Activated T-helper 1 cell treated with anti-CD3 and anti-CD28 coated beads, Interleukin-12 subunit alpha, Interleukin-12 subunit beta, Interleukin-2, Interleukin-4 antibody, amounts not matched to agents 30 ng/mL and 10 ng/mL and 1 ng/mL, durations not matched to agents 14 hours and 24 hours and 36 hours (primary cell): ENCODE measurements at places on chromosomes 7 and 10. TPM values are rescaled to one million over a fixed set of nuclear protein-coding genes. Genes with fewer than 3 reads are reported as not detected.

The ACTL6B gene
- total RNA-seq = not detected in 2 replicates

The KLF14 gene
- total RNA-seq = not detected in 2 replicates

The LRMDA gene
- total RNA-seq = not detected in 2 replicates

The MOGAT3 gene
- total RNA-seq = not detected in 2 replicates

- H3K4me3 ChIP-seq = no peak overlapping the region
- H3K36me3 ChIP-seq = no peaks in the 10 kb centered on the region
- H3K27me3 ChIP-seq = peaks cover 2% of the 10 kb centered on the region
Observed at GRCh38 chr10:126147866-126148587, 240.2 kb downstream of the ADAM12 start.

DNA sequence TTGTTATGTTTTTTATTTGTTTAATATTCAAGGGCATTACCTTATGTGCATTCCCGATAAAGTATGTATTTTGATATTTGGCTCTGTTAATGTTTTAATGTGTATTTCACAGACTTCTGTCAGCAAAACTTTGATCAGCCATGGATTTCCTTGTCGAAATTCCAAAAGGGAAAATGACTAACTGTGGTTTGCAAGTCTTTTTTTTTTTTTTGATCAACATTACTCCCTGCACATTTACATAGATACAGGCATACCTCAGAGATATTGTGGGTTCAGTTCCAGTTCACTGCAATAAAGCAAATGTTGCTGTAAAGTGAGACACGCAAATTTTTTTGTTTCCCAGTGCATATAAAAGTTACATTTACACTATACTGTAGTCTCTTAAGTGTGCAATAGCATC, 351.9 kb downstream of the CXCL12 start:
- no peak overlapping the region for H3K4me3 ChIP-seq
- H3K27me3 ChIP-seq = peaks cover 10% of the 10 kb centered on the region
- no peaks in the 10 kb centered on the region for H3K36me3 ChIP-seq
- H3K4me1 ChIP-seq = no peaks in the 10 kb centered on the region

DNA sequence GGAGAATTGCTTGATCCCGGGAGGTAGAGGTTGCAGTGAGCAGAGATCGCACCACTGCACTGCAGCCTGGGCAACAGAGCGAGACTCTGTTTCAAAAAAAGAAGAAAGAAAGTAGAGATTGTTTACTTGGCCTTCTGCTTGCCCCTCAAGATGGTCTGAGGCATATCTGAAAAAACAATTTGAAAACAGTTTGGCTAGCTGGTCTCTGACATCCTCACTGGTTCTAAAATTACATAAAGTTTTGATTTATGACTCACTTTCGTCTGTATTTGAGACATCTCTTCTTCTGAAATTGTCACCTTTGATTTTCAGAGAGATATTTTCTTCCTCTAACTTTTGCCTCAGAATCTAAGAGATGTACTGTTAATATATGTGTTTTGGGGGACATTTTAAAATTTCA, 49.6 kb upstream of the HELLS start:
- H3K4me1 ChIP-seq = no peaks in the 10 kb centered on the region
- H3K36me3 ChIP-seq = no peaks in the 10 kb centered on the region
- H3K4me3 ChIP-seq = no peak overlapping the region
- H3K27me3 ChIP-seq = no peaks in the 10 kb centered on the region
- no peak for DNase-seq

DNA sequence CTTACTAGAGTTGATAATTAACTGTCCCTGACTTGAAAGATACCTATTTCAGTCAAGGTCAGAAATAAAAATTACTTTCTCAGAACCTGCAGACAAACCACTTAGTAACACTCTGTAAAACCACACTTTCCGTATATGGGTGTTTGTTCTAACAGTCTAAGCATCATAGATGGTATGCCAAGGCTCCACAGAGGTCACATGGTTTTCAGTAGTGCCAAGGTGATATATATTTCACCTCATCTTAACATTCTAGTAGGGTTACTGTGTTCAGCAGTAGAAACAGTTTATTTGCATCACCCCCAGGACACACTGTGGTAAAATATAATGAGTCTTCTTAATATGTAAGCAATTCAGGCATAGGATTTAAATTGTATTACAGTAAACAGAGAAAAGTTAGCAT, 61.5 kb downstream of the KCND2 start:
- DNase-seq = no peak
- H3K27ac ChIP-seq = no peak overlapping the region
- H3K36me3 ChIP-seq = no peaks in the 10 kb centered on the region
- no peaks in the 10 kb centered on the region for H3K4me1 ChIP-seq
- no peak overlapping the region for H3K4me3 ChIP-seq

GRCh38 chr10:69847883-69848282, 46.2 kb downstream of the COL13A1 start:
- H3K36me3 ChIP-seq = no peaks in the 10 kb centered on the region
- H3K27me3 ChIP-seq = peaks cover 6% of the 10 kb centered on the region
- DNase-seq = no peak
- no peaks in the 10 kb centered on the region for H3K4me1 ChIP-seq

DNA sequence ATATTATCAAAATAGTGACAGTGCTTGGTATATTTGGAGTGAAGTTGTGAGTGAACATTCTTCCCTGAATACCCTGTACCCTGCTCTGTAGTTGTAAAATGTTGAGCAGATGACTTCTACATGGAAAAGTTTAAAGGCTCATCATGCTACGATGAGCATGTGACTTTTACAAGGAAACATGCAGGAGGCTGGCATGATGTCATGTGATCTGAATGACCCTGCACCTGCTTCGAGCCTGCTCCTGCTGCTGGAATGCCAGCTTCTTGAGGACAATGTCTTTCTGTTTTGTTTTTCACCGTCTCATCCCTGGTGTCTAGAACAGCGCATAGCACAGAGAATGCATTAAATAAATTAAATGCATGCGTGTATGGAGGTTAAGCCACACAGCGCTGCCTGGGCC, 5.4 kb upstream of the INPP5A start:
- peaks cover 22% of the 10 kb centered on the region for H3K27me3 ChIP-seq
- no peak overlapping the region for H3K4me3 ChIP-seq
- H3K27ac ChIP-seq = no peak overlapping the region

- peaks cover 11% of the 10 kb centered on the region for H3K36me3 ChIP-seq
- H3K4me1 ChIP-seq = peaks cover 22% of the 10 kb centered on the region
Observed at GRCh38 chr7:21542891-21543527, at the start of gene DNAH11. Gene DNAH11, plus strand, starts transcription at chr7:21543039. Its CDS starts 207 bp downstream, at chr7:21543246.

DNA sequence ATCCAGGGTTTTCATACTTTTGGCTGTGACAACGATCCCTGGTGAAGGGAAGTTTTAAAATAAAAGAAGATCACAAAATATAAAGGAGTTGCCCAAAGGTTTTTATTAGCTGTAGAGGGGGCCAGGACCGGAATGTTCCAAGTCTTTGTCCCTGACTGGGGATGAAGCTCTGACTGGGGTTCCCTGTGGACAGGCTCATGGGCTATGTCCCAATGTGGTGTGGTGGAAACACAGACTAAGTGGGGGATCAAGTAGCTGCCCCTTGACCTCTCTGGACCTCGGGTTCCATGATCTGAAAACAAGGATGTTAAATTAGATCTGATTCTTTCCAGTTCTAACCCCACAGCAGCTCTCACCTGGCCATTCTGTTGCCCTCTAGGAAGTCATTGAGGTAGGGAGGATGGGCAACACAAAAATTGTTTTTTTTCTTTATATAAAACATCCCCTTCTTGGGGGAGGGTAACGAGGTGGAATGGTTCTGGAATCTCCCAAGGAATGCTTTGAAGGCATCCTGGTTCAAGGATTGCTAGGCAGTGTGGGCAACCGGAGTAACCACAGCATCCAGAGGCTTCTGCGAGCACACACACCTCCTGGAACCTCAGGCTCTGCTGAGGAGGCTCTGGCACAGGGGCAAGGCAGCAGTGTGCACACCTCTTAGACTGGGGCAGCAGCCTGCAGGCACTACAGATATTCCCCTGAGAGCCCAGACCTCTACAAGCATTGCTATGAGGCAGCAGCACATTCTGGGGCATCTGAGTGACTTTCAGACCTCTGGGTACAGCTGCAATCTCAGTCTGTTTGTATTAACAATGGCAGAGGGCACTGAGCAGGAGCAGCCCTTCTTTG, 21.4 kb upstream of the CRYGN start:
- no peak overlapping the region for H3K27ac ChIP-seq
- no peaks in the 10 kb centered on the region for H3K4me1 ChIP-seq
- DNase-seq = no peak
- no peak overlapping the region for H3K4me3 ChIP-seq
